ENCODE measurements at places on chromosomes 12 and 14.

DNA sequence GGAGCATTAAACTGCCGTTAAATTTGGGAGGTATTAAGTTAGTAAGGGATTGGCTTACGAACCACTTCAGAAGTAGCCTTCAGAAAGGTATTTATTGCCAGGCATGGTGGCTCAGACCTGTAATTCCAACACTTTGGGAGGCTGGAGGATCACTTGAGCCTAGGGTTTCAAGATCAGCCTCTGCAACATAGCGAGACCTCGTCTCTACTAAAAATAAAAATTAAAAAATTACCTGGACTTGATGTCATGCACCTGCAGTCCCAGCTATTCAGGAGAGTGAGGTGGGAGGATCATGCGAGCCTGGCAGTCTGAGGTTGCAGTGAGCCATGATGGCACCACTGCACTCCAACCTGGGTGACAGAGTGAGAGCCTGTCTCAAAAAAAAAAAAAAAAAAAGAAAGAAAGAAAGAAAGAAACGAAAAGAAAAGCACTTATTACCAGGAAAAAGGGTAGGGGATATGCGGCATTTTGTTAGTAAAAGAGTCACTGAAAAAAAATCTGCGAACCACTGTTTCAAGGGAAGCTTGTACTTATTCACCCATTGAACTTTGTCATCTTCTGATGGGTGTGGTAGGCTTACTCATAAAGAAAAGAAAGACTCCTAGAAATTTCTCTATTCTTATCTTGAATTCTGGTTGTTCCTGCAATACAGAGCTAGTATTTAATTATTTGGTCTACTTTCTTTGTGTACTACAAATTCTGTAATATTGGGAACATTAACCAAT lies 33.6 kb upstream of the PLEKHA5 start:
- DNase-seq: no peak

GRCh38 chr14:67694791-67695393 lies 672 bp downstream of the RDH11 start:
- peak; percentile 77 for DNase-seq

- DNase-seq: no peak
Observed at GRCh38 chr14:40213701-40214100, 781.5 kb upstream of the FBXO33 start.

DNA sequence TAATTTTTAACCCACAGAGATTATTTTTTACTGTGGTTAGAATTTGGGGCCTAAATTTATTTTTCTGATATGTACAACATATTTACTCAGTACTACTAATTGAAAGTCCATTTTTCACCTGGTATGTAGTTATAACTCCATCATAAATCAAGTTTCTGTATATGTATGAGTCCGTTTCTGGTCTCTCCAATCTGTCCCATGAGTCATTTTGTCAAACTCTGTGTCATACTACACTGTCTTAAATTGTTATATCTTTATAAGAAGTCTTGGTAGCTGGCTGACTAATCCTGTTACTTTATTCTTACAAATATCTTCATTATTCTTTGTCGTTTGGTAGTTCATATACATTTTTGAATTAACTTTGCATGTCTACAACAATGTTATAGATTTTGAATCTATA lies 344.0 kb downstream of the PDZRN4 start:
- DNase-seq: no peak

- peak; percentile 31 for DNase-seq
Observed at GRCh38 chr12:103884316-103884715, 43.3 kb upstream of the NT5DC3 start.

GRCh38 chr14:70887207-70887681 lies 20.0 kb upstream of the PCNX1 start:
- no peak for DNase-seq

GRCh38 chr14:91394105-91395081 lies 23.2 kb downstream of the CCDC88C start:
- DNase-seq: no peak

GRCh38 chr12:11662369-11662768 lies 12.9 kb downstream of the ETV6 start:
- no peak for DNase-seq

- peak; percentile 22 for DNase-seq
Observed at GRCh38 chr12:42483521-42483790, 106.1 kb downstream of the PRICKLE1 start.

DNA sequence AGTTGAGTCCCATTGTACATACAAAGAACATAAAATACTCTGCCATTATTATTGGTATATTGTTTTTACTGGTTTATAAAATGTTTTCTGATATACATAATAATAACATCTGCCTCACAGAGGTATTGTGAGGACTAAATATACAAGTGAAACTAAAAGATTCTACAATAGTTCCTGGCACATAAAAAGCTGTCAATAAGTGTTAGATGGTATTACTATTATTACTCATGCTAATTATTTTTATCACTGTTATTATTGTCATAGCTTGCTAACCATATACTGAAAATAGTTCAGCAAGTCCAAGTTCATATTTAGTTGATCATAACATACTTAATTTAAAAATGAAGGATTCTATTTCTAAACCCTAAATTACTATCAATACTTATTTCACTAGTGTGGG lies 34.4 kb downstream of the BTG1 start:
- DNase-seq: no peak

- no peak for DNase-seq
Observed at GRCh38 chr14:73325630-73326299, 88.5 kb downstream of the PAPLN start.

GRCh38 chr12:41932470-41932991 lies 212.1 kb downstream of the GXYLT1 start:
- no peak for DNase-seq

DNA sequence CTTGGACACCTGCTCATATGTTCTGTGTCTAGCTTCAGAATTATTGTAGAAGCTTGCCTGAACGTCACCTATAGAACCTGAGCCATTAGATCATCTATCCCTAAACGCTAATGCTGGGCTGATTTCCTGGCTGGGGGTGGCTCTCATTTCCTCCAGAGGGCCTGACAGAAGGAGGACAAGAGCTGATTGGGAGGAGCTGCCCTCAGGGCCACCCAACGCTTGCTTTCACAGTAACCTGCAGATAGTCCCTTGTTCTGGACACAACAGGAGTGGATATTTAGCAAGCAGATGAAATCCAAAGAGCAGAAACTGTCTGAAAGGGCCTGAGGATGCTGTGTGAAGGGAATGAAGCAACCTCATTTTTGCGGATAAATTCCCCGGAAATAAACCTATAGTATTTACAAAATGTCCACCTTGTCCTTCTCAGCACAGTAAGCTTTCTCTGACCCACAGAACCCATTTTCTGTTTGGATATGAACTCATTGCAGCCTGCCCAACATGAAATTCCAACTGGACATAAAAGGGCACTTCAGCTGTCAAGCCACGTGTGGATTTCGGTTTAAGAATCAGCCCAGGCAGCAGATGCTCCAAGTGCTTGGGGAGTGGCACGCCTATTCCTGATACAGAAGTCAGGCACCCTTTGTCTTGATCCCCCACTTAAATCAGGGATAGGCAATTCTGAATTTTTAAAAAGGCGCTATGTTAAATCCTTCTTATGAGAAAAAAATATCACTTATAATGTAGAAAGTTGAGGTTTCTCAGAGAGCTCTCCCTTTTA lies 32.8 kb upstream of the TUBA1C start:
- no peak for DNase-seq

GRCh38 chr12:104215638-104216297 lies at the start of gene TXNRD1:
TXNRD1 (plus strand) TSS chr12:104215779; CDS start chr12:104215803, 24 bp downstream.
- DNase-seq: peak; percentile 88

GRCh38 chr12:128155571-128155970 lies 111.4 kb upstream of the TMEM132C start:
- DNase-seq: no peak

- DNase-seq: no peak
Observed at GRCh38 chr12:108459149-108459548, 55.9 kb upstream of the FICD start.

- DNase-seq: no peak
Observed at GRCh38 chr12:76920172-76921099, 41.6 kb upstream of the CSRP2 start.

GRCh38 chr12:66537876-66538275 lies 141.0 kb downstream of the GRIP1 start:
- DNase-seq: no peak

DNA sequence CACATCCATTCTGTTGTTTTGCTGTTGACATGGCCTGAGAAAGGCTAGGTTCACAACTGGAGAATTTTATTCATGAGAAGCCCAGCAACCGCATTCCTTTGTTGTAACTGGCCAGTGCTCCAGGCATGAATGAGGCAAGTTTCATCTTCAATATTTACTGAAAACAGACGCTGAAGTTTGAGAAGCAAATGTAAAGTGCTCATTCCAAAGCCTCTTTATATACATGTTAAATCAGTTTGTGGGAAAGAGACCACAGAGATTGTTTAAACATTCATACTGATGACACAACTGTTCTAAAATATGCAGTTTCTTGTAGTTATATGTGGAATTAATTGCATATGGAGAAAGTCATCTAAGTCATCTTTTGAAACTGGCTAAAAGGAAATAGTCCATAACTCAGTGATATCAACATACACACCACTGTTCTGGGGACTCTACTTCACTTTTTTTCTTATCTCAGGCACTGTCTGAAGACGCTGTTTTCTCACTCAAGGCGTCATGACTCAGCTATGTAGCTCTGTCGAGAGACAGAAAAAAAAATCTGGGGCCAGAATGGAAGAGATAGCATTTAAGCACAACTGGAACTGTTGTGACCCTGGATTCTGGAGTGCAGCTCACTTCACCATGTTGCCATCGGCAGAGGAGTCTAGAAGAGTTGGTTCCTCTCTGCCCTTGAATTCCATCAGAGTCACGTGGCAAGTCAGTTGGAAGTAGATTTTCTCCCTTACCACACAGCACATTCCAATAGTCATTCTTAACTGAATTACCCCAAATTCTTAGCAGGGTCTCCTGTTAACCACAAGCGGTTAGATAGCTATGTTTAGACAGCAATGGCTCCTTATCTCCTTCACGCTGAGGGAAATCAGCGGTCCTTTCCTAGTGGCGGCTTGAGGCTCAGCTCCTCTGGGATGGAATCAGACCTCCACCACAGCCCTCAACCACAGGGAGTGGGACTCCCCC lies 258.4 kb upstream of the HMGA2 start:
- DNase-seq: no peak

DNA sequence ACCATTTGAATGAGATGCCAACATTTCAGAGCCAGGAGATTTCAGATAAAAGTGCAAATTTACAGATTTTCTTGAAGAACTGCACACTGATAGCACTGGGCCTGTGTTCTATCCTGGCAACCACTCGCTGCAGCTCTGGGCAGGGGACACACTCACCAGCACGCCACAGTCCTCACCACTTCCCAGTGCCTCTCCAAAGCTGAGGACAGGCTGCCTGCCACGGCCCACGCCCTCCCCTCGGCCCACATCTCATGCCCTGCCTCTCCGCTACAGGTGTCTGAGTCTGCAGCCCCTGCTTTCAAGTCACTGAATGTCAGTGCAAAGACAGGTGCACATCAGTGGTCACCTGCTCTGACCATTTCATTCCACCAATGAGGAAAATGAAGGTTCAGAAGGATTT lies 12.7 kb downstream of the CAMKK2 start:
- DNase-seq: no peak

- DNase-seq: no peak
Observed at GRCh38 chr12:84764001-84764400, 148.6 kb downstream of the SLC6A15 start.

DNA sequence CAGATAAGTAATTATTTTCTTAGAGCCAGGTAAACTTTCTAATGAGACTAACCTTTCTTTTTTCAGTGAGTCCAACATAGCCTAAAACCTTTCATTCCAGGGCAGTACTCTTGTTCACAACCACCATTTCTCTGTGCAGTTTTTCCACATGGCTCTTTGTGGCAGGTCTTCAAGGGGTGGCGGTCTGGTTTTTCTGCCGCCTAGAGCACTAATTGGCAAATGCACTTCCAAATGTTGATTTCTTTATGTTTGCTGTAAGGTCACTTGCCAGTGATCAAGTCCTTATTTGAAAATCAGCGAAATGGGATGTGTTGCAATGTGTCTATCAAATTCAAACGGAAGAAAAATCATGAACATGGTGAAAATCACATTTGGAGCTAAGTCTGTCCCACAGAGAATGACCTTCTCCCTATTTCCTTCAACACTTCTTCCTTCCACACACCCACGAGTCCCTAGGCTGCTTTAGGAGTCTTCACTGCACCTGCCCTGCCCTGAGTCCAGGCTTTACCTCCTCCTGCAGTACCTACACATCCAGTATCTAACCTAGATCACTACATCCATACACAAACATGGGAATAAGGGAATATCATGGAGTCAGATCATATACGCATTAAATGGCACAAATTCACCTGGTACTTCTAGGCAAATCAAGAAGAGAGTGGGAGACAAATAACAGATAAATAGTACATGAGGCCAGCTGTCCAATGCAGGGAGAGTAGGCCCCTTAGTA lies 1.9 kb downstream of the SRGAP1 start:
- no peak for DNase-seq

DNA sequence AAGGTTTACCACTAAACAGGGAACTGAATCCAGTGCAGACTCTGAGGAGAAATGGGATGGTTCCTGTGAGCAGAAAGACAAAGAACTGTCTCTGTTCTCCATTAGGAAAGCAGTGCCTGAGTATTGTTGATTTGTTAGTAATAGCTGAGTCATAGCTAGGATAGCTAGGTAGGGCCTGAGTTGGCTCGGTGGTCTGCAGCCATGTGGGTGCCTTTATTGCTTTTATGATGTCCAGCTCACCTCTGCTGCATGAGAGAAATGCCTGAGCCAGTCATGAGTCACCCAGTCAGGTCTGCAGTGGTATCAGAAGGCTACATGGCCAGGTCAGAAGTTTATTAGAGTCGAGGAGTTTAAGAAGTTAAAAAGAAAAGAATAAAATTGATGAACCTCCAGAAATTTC lies 24.2 kb downstream of the TRHDE start:
- no peak for DNase-seq

DNA sequence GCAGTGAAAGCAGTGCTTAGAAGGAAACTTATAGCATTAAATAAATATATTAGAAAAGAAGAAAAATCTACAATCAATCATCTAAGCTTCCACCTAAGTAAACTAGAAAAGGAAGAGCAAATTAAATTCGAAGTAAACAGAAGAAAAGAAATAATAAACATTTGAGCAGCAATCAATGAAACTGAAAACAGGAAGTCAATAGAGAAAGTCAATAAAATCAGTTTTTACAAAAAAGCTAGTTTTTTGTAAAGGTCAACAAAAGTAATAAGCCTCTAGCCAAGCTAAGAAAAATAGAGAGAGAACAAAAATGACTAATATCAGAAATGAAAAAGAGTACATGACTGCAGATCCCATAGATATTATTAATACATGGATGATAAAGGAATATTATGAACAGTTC lies 34.2 kb upstream of the KTN1 start:
- DNase-seq: no peak
